ENCODE measurements at places on chromosomes 12 and 14.

GRCh38 chr12:104371043-104371870 lies 67.7 kb downstream of the EID3 start:
- DNase-seq, result no peak

GRCh38 chr12:24423611-24424010 lies 474.1 kb upstream of the SOX5 start:
- DNase-seq, result no peak

DNA sequence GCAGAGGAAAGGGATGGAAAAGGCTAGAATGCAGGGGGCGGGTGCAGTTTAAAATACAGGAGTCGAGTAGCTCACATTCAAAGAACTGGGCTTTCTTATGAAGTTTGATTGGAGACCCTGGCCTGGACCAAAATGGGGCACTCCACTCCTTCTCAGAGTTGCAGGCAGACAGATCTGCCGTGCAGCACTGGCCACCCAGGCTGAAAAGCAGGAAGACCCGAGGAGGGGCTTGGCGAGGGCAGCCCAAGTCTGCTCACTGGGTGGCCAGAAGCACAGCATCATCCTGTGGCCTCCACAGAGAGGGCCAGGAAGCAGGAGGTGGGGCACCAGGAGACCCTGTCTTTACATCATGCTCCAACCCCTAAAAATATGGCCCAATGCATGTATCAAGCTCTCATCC lies 109.1 kb upstream of the BCL2L14 start:
- DNase-seq, result no peak

DNA sequence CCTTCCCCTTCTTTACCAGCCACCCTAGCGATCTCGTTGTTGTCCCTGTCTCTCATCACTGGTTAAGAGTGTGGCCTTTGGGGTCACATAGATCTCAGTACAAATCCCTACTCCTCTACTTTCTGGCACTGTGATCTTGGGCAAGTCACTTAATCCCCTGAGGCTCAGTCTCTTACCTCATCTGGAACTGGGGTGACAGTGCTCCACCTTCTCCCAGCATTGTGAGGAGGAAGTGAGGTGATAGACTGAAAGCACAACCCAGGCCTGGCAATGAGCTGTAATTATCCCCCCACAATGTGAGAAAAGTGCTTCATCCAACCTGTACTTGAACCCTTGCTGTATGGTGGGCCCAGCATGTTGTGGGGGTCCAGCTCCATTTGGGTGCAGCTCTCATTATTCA lies 48.0 kb downstream of the IRAK3 start:
- no peak for DNase-seq

DNA sequence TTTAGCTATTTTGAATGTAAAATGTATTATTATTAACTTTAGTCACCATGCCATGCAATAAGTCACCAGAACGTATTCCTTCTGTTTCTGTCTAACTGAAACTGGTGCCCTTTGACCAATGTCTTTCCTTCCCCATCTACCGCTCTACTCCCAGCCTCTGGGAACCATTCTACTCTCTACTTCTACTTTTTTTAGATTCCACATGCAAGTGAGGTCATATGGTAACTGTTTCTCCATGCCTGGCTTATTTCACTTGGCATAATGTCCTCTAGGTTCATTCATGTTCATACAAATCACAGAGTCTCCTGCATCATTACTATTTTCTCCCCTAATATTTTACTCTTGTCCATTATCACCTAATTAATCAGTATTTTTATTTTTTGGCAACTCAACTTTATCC lies 160.1 kb downstream of the TMX1 start:
- DNase-seq, result no peak
